Activated T-helper 1 cell treated with anti-CD3 and anti-CD28 coated beads, Interleukin-2, amount 50 U/mL, for 16 hours (primary cell): ENCODE measurements at places on chromosomes 4 and X.

DNA sequence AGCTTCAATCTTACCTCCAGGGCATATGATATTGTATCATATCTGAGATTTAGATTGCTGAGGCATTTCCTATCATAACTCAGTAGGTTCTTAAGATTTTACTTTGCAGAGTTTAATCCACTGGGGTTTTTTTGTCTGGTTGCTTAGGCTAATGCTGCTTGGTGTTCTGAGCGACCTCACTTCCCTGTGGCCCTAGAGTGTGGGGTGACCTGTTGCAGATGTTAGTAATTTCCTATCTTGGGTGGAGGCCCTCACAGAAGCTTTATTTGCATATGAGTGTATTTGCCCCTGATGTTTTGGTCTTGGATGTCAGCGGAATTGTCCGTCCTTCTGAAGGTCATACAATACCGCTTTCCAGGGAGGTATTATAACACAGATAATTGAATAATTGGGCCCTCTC lies 137.1 kb downstream of the NDST3 start:
- DNase-seq = no peak

DNA sequence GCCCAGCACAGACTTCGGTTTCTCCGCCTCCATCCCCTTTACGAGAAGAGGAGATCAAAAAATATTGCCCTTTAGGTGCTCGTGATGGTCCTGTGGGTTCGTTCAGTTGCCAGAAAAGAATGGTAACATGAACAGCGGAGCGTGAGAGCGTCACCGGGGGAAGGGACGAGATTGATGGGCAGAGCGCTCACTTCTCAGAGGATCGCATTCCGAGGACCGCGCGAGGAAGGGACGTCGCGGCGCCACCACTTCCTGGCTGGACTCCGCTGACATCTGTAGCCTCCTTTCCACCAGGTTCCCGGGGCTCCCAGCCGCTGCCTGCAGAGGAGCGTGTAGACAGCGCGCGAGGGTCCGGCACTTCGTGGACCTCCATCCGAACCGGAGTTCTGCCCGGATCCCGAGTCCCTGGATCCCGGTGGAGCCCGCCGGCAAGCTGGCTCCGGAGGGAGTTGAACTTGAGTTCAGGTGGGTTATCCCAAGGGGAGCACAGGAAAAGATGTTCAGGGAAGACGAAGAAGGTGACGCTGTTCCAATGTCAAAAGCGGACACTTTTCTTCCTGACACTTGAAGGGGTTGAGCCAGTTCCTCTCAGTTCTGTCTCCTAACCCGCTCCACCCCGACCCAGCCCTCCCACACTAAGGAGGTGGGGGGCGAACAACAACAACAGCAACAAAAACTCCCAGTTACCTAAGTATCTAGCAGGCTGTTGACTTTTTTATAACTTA lies 484 bp downstream of the GALNTL6 start:
- no peak for DNase-seq

- no peak for DNase-seq
Measured at GRCh38 chr4:82661181-82661992, 99.6 kb upstream of the TMEM150C start.

- DNase-seq = no peak
Measured at GRCh38 chr4:165610679-165611437, 232.1 kb downstream of the CPE start.

DNA sequence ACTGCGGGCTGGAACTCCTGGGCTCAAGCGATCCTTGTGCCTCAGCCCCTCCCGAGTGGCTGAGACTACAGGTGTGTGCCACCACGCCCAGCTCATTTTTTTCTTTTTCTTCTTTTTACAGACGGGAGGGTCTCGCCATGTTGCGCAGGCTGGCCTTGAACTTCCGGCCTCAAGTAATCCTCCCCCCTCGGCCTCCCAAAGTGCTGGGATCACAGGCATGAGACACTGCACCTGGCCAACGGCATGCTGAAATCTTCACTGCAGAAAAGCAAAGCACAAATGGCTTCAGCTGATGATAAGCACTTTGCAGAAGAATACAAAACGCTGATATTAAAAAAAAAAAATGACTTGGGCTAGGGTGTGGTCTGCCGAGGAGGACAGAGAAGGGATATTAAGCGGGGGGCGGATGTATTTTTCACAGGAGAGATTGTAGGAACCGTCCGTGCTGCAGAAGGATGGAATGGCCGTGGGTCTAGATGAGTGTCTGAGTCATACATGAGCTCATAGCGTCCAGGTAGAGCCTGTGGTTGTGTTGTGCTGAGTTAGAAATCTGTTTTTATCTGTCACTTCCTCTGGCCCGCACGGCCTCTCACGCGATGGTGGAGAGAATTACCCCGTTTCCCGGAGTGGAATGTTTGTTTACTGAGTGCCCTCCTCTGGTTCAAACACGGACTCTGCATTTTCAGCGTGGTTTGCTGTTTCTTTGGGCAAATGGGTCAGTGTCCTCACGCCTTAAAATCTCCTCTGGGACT lies 8.5 kb upstream of the AKAP17A start:
- DNase-seq = peak; percentile 57

DNA sequence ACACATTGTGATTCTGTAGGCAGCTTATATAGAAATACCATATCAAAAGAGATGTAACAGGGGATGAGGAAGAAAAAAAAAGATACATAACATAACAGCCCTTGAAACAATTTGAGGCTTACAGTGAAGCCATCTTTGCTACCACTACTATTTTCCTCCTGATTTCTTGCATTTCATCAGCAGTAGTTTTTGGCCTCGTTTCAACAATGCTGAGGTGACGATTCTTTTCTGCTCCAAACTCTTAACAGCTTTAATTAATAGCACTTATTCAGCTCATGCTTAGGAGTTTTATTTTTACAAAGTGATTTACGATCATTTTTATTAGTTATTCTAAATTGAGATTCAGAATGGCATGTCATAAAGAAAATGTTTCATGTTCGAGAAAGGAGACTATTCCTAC lies 163.2 kb downstream of the DCK start:
- no peak for DNase-seq

GRCh38 chrX:102491766-102492165 lies 20.2 kb upstream of the TCP11X2 start:
- DNase-seq = no peak

DNA sequence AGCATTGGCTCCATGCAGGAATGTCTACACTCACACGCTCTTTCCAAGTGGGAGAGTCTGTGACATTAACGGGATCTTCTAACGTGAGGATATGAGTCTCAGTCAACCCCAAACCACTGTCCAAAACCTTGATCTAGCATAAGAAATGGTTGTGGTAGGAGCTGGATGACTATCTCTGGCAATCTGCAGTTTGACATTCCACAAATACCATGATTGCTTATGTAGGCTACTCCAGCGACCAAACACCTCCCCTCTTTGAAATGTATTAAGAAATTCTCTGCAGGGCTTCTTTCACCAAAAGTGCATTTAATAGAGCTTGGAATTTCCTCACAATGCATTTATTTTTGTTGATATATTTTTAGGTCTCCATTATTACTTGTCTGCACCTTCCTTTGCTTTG lies 14.1 kb upstream of the STX18 start:
- no peak for DNase-seq

DNA sequence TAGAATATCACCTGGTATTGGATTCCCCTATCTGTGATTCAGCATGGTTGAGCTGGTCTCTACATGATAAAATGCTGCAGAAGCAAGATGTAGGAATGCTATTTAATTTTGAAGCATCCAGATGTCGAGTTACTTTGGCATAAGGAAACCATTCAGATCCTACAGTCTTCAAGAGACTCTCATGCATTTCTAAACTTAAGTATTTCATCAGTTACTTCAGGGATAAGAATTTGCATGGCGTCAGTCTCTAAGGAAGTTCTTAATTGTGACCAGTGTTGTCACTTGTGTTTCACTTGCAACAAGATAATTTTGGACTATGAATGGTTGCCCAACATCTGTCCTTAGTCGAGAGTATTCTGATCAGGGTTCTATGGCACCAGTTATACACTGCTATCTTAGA lies 192.4 kb downstream of the CCNG2 start:
- DNase-seq = no peak
